ENCODE measurements at places on chromosomes 4 and X.

GRCh38 chr4:2368746-2369437, 49.6 kb downstream of the ZFYVE28 start:
- no peak for DNase-seq

- DNase-seq, result no peak
These were observed 106.2 kb upstream of the KLF8 start for GRCh38 chrX:56125946-56126345.

GRCh38 chrX:130545796-130546195, 144.0 kb downstream of the RBMX2 start:
- DNase-seq, result no peak

GRCh38 chrX:29315931-29316330, 728.7 kb downstream of the IL1RAPL1 start:
- no peak for DNase-seq

GRCh38 chr4:73447671-73448070, 11.7 kb downstream of the AFP start:
- DNase-seq, result no peak

- DNase-seq, result no peak
These were observed 17.4 kb downstream of the ZNF827 start for GRCh38 chr4:145921231-145921630.

GRCh38 chr4:189341881-189342280, 598.8 kb upstream of the FRG1 start:
- no peak for DNase-seq

- DNase-seq, result no peak
These were observed 27.1 kb downstream of the PIR start for GRCh38 chrX:15465896-15466651.

DNA sequence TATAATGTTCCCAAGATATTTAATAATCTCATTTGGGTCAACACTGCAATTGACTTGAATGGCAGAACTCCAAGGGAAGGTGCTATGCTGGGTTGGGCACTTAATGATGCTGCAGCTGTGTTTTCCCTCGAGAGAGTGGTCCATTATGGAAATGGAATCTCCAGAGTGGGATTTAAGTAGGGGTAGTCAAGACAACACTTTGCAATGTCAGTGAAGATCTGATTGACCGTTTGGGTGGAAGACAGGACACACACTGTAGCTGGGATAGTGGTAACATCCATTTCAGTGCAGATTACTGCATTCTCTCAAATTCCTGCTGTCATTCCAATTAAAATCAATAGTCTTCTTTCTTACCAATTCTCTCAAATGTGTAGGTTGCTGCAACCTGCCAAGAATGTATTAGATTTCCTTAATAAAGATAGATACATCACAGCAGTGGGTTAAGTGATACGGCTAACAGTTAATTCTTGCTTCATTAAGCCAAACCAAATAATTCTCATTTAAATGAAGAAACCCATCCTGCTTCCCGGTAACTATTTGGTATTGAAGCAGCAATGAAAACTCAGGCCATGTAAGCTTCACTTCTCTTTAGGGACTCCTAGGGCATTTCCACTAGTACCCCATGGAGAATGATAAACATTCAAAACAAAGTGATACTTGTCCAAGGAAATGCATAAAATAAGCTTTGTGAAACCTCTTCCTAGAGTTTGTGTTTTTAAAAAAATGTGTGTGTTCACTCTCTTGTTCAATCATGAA, 40.5 kb upstream of the RASGEF1B start:
- no peak for DNase-seq

DNA sequence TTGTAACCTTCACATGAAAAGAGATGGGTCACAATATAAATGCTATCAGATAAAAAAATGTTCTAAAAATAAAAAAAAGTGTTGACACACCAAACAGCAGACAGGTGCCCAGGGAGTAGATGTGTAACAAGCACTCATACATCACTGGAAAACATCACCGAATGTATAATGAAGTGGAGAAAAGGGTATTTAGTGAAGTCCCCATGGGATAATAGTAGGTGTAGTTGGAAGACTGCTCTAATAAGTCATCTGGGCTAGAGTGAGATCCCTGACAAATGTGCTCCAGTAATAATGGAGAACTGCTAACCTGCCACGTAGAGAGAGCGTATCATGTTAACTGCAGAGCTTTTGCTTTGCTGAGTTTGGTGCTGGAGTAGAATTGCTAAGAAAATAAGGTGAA, 152.0 kb downstream of the GRIA2 start:
- DNase-seq, result no peak

DNA sequence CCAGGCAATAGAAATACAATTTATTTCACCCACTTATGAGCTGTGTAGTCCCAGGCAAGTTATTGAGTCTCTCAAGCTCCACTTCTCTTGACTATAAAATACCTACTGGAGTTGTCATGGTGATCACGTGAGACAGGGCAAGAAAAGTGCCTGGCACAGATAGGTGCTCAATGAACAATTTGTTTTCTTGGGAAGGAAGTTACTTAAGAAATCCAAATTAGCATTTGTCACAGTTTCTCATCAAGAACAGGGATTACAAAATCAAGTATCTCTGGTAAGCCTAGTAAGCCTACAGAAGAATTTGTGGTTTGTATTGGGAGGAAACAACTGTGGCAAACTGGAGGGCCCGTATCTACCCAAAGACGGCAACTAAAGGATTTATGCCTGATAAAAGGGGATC, 37.5 kb upstream of the RASGEF1B start:
- DNase-seq, result no peak

DNA sequence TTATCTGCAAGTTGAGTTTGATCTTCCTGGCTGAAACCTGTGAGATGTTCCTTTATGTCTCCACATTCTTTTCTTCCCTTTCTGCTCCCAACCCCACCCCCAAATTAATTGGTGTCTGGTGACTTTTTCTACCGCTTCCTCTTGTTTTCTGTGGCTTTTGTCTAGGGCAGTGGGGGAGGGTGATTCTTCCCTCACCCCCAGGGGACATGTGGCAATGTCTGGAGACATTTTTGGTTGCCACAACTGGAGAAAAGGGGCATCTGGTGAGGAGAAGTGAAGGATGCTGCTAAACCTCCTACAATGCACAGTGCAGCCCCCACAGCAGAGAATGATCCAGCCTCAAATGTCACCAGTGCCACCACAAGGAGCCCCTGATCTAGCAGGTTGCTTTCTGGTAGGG, 152.9 kb downstream of the NHS start:
- DNase-seq, result no peak

DNA sequence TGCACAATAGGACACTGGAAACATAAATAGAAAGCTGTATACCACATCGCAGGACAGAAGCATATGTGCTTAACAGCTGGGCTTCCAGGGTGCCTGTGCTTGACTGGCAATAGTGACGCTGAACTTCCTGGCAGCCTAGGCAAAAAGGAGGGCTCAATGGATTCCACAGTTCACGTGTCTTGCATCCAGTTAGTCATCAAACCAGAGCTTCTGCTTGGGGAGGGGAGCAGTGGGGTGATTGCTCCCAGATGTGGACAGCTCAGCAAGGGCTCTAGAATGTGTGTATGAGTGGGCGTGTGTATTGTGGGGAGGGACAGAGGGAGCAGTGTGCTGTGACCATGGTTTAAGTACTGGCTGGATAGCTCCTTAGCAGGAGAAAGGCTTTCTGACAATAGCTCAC, 2.3 kb downstream of the PRRG3 start:
- no peak for DNase-seq

- no peak for DNase-seq
These were observed 211.1 kb upstream of the NUDT6 start for GRCh38 chr4:123133397-123134050.

GRCh38 chrX:53039236-53039635, 9.4 kb upstream of the GPR173 start:
- no peak for DNase-seq

GRCh38 chr4:95857761-95858160, 17.9 kb downstream of the PDHA2 start:
- DNase-seq, result no peak

- no peak for DNase-seq
These were observed 195.7 kb upstream of the IL1RAPL1 start for GRCh38 chrX:28391528-28391927.

GRCh38 chr4:3299976-3300671, 7.3 kb downstream of the RGS12 start:
- peak; percentile 46 for DNase-seq

- peak; percentile 4 for DNase-seq
These were observed 66.3 kb downstream of the ZFYVE28 start for GRCh38 chr4:2352171-2352570.

DNA sequence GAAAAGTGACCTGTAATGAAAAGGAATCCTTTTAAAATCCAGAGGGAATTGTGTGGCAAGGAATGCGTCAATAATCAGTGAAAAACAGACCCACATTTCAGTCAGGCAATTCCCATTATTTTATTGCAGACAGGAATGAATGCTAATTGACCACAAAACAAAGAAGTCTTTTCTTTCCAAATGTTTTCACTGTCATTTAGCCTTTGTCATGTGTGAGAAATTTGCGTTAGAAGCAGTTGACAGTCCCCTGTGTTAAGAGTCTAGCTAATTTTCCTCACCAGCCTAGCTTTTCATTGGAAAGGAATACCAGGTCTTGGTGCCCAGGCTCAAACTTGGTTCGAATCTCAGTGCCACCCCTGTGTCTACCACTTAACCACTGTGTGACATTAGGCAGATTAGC, 83.4 kb downstream of the KIT start:
- no peak for DNase-seq

- DNase-seq, result no peak
These were observed 193.3 kb upstream of the RASGEF1B start for GRCh38 chr4:81665045-81665444.

GRCh38 chr4:62849696-62850095, 1559.6 kb downstream of the TECRL start:
- no peak for DNase-seq

- no peak for DNase-seq
These were observed 236.4 kb upstream of the MID1 start for GRCh38 chrX:10856797-10857196.

DNA sequence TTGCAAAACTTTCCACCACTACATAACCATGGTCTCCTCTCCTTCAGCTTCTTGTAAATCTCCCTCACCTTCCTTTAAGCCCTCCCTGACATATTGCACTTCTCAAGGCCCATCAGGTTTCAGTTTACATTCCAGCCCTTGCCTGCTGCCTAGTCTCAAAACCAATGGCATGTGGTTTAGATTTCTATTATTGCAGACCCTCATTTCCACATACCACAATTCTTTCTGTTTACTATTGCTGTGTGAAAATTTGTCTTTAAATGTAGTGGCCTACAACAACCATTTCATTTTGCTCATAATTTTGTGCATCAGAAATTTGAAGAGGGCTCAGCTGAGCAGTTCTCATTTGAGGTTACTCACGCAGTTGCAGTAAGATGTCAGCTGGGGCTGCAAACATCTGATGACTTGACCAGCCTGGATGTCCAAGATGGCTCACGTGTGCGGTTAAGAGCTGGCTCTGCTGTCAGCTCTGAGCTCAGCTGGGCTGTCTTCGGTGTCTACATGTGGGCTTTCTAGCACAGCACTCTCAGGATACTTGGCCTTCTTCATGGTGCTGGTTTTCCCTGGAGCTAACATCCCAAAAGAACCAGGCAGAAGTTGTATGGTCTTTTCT, 29.9 kb upstream of the SOD3 start:
- no peak for DNase-seq

- no peak for DNase-seq
These were observed 167.9 kb downstream of the SMIM20 start for GRCh38 chr4:26081795-26082498.

DNA sequence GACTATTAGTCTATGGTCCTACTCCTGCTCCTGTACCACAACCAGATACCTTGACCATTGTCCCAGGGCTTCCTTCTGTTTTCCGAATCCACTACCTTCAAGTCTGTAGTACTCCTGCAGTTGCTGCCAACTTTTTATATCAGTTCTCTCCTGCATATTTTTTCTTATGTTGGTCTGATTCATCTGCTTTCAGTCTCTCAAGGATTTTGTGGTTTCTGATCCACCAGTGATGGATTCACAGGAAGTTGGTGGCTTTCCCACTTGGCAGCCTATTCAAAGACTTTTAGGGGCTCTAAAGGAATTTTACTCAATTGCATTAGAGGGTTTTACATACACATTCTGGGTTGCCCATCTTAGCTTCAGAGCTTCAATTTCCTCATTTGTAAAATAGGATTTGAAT, 23.6 kb downstream of the KIF4A start:
- DNase-seq, result no peak

DNA sequence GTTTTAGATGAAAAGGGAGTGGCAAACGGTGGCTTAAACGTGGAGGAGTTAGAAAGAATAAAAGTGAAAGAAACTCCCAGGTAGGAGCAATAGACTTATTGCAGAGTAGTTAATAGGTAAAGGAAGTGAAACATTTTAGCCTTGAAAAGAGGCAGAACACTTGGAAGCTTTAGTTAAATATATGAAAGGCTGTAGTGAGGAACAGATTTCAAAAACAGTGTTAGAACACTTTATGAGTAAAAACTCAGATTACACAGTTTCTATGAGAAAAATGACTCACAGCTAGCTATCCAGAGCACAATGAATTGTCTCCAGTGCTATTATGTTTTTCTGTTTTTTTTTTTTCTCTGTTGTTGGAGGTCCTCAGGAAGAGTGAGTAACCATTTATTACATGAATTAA, 45.8 kb downstream of the TACR3 start:
- no peak for DNase-seq

- no peak for DNase-seq
These were observed 192.8 kb downstream of the TBX22 start for GRCh38 chrX:80207327-80207726.

DNA sequence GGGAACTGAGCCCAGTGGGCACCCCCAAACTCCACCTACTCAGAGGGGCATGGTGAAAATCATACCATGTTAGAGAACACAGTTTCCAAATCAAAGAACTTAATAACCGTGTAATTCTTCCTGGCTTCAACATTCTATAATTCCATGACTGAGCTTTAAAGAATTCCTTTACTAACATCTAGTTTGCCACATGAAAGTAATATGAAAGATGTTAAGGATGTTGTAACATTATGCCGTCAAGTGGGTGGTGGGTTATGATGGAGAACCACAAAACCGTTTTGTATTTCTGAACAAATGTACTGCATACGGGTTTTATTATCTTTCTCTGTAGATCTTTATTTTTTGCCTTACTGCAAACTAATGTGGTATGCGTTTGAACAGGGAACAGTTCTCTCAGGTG, 549.0 kb upstream of the MAGEB2 start:
- DNase-seq, result no peak

- no peak for DNase-seq
These were observed 10.8 kb upstream of the POLA1 start for GRCh38 chrX:24682739-24683432.

- DNase-seq, result no peak
These were observed 1.8 kb downstream of the L1CAM start for GRCh38 chrX:153884136-153884535.

GRCh38 chr4:8652181-8653078, 59.9 kb downstream of the CPZ start:
- DNase-seq, result no peak
